Endothelial cell of umbilical vein (primary cell): ENCODE measurements at places on chromosomes 13 and 19. TPM values are rescaled to one million over a fixed set of nuclear protein-coding genes. Genes with fewer than 3 reads are reported as not detected.

Gene CYP4F11
- not detected in 2 replicates for total RNA-seq

Gene CGB3
- not detected in 2 replicates for total RNA-seq

Gene CRLF1
- not detected in 2 replicates for total RNA-seq

Gene CD37
- total RNA-seq, result not detected in 2 replicates

DNA sequence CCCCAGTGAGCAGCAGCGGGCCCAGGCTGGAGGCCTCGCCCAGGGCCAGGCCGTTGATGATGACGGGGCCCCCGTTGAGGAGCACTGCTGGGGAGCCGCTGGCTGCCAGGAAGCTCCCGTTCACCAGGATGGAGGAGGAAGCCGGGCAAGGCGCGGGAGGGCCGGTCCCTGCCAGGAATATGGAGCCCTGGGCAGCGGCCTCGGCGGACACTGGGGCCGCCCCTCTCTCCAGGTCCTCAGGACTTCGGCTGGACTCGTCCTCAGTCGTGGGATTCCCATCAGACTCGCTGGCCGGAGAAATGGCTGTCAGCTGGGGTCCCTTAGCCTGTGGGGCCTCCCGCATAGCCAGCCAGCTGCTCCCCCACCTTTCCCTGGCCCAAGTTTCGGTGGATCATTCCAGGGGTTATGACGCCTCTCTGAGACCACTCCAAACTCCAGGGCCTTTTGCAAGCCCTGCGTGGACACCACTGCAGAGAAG is 2.1 kb downstream of the SIX5 start:
- DNase-seq, result no peak
- H3K4me1 ChIP-seq, result peaks cover 14% of the 10 kb centered on the region
- peaks cover 3% of the 10 kb centered on the region for H3K36me3 ChIP-seq
- H3K4me3 ChIP-seq, result peak overlapping the region; percentile 61
- H3K27me3 ChIP-seq, result no peaks in the 10 kb centered on the region
- H3K27ac ChIP-seq, result peak overlapping the region; percentile 40

Gene C19orf38
- not detected in 2 replicates for total RNA-seq

GRCh38 chr13:110985541-110985940 is 70.7 kb upstream of the ANKRD10 start:
- H3K4me1 ChIP-seq, result no peaks in the 10 kb centered on the region
- no peaks in the 10 kb centered on the region for H3K36me3 ChIP-seq
- no peak overlapping the region for H3K4me3 ChIP-seq
- peaks cover 6% of the 10 kb centered on the region for H3K27me3 ChIP-seq

DNA sequence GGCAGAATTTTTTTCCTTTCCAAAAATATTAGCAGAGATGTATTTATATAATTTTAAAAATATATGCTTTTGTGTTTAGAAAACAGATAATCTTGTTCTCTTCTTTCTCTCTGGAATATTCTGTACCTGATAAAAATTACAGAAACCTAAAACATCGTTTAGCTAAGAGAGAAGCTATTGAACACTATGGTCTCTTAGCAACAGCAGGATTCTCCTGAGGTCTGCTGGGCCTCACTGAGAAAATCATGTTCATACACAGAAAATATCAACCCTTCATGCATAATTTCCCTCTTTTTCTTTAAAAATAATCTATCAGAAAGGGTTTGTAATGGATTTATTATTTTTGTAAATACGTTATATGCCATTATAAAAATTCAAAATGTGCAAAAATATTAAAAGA is 242.2 kb downstream of the DCLK1 start:
- DNase-seq, result no peak
- no peaks in the 10 kb centered on the region for H3K27me3 ChIP-seq
- no peaks in the 10 kb centered on the region for H3K36me3 ChIP-seq
- H3K4me3 ChIP-seq, result no peak overlapping the region
